ENCODE measurements at places on chromosomes 5 and 9.
A peak's percentile ranks its signal among the peaks of the same experiment; 100 is the strongest.

- no peak for DNase-seq
Observed at GRCh38 chr9:83526901-83527300, 11.3 kb downstream of the FRMD3 start.

DNA sequence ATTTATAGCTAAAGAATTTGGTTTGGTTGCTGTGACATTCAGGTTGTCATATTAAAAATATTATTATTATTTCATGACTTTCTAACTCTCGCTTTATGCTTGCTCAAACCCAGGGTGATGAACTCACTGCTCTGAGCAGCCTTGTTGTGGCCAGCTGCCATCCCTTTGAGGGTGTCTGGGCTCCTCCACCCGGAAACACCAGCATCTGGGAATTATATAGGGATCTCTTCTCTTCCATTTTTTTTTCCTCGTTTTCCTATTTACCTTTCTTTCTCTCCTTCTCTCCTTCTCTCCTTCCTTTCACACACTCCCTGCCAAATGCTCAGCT, 355.8 kb upstream of the SMARCA2 start:
- no peak for DNase-seq

- DNase-seq: no peak
Observed at GRCh38 chr9:78383130-78383529, 86.2 kb downstream of the PSAT1 start.

DNA sequence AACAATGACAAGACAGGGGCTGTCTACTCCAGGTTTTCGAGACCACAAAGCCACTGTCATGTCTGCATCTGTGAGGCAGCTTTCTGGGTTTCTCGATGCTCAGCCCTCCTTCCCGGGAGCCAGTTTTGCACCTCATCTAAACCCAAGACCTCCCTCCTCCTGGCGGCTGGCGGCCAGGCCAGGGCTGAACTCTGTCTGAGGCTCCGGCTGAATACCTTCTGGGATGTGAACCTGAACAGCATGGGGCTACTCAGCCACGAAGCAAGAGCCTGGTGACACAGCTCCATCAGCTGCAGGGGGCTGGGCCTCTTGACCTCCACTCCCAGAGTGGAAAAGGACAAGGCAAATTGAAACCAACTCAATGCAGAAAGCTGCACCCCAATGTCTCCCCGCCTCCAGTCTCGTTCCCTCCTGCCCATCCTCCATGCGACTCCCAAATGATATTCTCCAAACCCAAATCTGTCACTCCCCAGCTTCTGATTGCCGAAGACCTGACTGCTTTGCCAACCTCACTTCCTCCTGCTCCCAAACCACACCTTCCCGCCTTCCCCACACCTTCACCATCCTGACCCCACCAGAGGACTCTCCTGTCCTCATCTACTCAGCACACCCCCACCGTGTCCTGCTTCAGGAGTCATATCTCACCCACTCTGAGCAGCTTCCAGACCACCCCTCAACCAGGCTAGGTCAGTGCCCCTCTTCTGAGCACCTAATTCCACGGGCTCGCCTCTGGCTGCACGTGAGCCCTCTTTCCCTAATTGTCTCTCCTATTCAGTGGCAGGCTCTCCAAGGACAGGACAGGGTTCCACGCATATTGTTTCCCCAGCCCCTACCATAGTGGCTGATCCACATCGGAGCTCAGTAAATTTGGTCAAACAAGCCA, 4.5 kb downstream of the ANKS6 start:
- no peak for DNase-seq

GRCh38 chr9:8419596-8420275, 620.2 kb upstream of the DMAC1 start:
- DNase-seq: no peak

DNA sequence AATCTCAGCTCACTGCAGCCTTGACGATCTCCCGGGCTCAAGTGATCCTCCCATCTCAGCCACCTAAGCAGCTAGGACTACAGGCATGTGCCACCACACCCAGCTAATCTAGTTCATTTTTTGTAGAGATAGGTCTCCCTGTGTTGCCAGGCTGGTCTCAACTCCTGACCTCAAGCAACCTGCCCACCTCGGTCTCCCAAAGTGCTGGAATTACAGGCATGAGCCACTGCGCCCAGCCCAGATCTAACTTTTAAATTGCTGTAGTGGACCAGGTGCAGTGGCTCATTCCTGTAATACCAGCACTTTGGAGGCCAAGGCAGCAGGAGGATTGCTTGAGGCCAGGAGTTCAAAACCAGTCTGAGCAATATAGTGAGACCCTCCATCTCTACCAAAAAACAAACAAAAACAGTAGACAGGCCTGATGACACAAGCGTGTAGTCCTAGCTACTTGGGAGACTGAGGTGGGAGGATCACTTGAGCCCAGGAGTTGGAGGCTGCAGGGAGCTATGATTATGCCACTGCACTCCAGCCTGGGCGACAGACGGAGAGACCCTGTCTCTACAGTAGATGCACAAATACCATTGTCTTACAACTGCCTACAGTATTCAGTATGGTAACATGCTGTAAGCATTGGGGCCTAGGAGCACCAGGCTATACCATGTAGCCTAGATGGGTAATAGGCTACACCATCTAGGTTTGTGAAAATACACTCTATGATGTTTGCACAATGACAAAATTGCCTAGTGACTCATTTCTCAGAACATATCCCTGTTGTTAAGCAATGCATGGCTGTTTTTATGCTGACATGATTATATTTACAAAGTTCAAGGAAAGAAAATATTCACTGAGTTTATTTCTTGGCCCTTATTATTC, 1.5 kb upstream of the SIT1 start:
- no peak for DNase-seq

DNA sequence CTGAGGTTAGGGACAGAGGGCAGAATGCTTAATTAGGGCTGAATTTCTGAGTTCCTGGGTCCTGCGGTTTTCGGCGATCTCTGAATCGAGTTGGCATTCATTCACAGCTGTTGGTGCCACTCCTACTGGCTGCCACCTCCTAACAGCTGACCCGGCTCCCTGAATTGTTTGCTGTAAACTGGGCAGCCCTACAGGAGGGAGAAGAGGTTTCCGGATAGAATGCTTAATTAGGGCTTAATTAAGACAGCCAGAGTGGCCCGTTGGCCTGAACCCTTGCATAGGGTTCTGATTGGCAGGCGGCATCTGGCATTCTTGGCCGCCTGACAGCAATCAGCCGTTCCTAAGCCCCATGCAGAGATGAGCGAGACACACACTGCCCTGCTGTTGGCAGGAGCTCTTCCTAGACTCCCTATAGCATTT, 25.7 kb downstream of the FRMPD1 start:
- peak; percentile 97 for DNase-seq

DNA sequence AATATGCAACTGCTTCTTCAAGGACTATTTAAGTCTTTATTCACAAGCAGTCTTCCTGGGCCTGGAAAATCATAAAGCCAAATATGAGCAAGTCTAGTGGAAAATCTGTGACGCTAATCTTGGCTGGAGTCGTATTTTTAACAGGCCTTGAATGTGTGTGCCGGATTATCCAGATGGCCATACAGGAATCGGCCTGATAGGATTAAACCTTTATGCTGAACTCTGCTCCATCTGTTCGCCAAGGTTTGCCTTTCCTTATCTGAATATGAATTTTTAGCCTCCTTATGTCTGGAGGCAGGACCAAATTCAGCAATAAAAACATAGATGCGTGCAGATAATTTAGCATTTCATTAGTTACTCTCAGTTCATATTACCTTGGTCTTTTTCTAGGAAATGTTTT, 294.5 kb downstream of the EBF1 start:
- no peak for DNase-seq

GRCh38 chr9:100111235-100111634, 12.2 kb downstream of the INVS start:
- DNase-seq: no peak

DNA sequence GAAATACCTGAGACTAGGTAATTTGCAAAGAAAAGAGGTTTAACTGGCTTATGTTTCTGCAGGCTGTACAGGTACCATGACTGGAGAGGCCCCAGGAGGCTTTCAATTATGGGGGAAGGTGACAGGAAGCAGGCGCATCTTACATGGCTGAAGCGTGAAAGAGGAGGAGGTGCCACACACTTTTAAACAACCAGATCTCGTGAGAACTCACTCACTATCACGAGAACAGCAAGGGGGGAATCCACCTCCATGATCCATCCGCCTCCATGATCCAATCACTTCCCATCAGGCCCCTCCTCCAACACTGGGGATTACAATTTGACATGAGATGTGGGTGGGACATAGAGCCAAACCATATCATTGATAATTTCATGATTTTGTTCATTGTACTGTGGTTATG, 2.5 kb upstream of the MED27 start:
- no peak for DNase-seq

- no peak for DNase-seq
Observed at GRCh38 chr5:96716007-96716406, 53.8 kb downstream of the CAST start.

DNA sequence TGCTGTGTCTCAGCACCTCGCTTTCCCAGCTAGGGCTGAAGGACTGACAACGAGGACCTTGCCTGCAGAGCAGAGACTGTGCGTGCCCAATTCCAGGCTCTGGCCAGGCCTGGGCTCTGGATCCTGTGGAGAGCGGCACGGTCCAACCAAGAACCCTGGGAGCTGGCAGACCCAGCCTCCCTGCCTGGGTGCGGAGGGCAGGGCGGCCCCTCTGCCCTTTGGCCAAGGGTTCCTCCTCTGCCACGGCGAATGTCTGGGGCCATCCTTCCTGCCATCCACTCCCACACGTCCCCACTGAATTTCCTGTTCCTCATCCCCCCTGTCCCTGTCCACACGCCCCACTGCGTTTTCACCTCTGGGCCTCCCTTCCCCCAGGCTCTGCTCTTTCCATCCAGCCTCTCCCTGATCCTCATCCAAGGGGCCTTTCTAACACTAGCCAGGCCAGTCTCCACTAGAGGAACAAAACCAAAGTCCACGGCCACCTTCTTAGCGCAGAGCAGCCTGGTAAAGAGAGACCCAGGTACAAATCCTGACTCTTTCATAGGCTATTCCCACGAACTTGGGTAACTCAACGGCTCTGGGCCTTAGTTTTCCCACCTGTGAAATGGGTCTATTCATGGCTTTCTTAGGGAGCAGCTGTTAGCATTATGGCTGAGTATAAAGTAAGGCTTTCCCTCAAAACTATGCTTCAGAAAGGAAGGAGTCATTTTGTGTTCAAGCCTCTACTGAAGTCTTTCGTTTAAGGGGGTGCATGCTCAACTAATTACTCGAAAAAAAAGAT, 95.5 kb upstream of the PHYKPL start:
- no peak for DNase-seq

DNA sequence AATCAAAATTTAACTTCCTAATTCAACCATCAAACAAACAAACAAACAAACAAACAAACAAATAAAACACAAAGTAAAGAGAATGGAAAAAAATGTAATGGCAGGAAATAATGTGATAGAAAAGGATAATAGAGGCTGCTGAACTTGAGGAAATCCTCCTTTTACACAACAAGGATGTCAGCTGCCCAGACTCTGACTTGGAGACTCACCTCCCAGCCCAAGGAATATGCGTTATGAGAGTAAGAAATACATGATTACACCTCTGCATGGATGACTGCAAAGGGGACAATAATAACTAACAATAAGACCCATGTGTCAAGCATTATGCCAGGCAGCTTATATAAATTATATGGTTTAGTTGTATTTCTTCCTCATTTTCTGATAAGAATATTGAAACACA, 46.6 kb upstream of the JAK2 start:
- DNase-seq: no peak

GRCh38 chr9:106035806-106036205, 341.5 kb downstream of the TMEM38B start:
- no peak for DNase-seq

- DNase-seq: no peak
Observed at GRCh38 chr5:127340606-127341005, 50.0 kb downstream of the MEGF10 start.

GRCh38 chr5:159220206-159220605, 10.9 kb upstream of the RNF145 start:
- DNase-seq: no peak

- DNase-seq: peak; percentile 68
Observed at GRCh38 chr9:71249729-71250317, 128.4 kb upstream of the TRPM3 start.

DNA sequence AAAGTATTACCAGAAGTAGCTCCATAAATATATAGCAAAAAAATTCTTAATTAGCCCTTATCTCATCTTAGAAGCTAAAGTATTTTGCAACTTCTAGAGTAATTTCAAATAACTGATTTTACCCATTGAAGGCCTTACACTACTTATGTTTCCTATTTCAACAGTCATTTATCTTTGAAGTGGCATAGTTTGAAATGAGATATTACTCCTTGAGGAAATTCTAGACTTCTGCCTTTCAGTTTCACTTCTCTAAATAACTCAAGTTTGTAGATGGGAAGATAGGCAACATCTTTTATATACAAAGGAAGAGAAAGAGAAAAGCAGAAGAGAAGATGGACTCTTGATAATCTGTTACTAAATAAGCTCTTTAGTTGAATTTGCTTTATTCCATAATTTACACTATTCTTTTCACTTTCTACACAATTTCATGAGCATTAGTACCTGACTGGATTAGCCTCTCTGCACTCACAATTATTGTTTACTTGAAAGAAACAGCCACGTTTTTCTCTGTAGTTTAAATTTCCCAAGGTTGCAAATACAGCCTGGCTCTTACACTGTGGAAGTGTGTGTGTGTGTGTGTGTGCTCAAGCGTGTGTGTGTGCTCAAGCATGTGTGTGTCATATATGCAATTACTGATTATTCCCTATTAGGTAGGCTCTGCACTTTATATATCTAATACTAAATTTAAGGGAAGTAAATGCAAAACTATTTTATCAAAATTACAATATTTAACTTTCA, 60.6 kb upstream of the EMB start:
- no peak for DNase-seq

GRCh38 chr9:107933516-107933915, 443.9 kb upstream of the KLF4 start:
- DNase-seq: no peak

DNA sequence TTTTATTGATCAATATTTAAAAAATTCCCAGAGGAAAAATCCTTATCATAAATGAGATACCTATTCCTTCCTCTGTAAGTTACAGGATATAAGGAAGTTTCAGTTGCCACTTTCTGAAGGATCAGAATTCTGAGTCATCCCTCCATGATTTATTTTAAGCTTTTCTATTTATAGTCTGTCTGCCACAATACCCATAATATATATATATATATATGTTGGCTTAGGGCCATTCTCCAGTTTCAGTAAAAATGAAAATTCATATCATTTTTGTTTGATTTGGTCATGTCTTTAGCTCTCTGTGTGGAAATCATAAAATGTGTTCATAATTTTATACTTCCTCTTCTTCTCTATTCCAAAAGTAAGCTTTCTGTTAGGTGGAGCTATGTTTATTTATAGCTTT, 215.8 kb upstream of the CYLC2 start:
- DNase-seq: no peak

DNA sequence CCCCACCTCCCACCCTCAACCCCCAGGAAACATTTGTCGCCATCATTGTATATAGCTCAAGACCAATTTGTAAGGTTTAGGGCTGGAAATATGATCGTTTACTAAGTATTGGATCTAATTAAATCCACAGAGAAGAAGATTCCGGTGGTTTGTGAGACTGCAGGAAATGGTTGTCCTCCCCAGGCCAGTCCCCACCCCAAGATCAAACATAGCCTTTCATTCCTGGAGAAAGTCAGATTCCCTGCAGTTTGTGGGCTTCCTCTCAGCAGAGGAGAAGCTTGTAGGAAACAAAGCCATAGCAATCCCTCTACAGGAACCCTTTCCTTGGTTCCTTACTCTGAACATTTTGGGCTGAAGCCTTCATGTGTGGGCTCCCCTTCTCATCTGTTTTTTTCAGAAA, 79.2 kb upstream of the TBCA start:
- no peak for DNase-seq

Measured in COR-L47 (cell line).